ENCODE measurements at places on chromosomes 4 and X.

- no peak for DNase-seq
These were observed 91.2 kb downstream of the RAP1GDS1 start for GRCh38 chr4:98352396-98352795.

DNA sequence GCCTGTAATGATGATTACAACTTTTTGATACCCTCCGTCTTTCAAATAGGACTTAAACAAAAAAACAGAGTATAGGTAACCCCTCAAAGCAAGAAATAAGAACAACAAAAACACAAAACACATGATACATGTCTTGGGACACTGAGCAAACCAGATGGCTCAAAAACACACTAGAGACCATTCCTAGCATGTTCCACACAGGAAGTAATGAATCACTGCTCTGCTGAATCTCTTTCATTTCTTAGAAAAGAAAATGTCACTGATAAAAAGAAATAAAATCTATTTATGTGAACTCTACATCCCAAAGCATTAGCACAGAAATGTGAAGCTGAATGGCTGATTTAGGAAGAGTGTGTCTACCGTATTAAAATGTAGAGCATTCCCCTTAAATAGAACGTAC, 134.5 kb upstream of the IL15 start:
- no peak for DNase-seq

GRCh38 chrX:53644751-53645150, 41.8 kb downstream of the HUWE1 start:
- DNase-seq, result no peak

DNA sequence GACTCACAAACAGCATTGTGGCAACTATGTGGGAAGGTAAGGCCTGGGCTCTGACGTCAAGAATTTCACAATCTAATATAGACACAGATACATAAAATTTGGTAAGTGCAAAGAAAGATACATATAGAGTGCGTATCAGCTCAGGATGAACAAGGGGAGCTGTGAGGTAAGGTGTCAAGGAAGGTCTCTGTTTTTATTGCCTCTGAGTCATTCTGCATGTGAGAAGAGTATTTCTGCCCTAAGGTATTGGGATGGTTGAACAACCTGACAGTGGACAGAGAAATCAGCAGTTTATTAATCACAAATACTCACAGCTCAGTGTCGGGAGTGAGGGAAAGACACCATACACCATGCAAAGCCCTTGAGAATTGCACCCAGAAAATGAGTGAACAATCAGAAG, 89.8 kb downstream of the COMMD8 start:
- no peak for DNase-seq

GRCh38 chr4:2363056-2363721, 55.3 kb downstream of the ZFYVE28 start:
- no peak for DNase-seq

DNA sequence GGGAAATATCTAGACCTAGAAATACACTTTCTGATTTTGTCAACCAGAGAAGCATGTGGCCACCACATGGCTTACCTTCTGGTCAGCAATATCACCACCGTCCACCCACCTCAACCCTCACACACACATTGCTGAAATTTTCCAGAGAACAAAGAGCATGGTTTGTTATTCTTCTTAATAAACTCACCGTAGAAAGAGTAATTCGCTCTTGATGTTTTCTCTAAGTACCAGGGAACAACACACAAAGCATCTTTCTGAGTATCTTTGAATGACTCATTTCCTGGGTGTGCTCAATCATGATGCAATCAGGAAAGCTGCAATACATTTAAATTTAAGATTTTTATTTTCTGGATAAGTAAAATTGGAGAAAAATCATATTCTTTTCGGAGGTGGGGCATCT, 24.7 kb upstream of the LRAT start:
- no peak for DNase-seq

- DNase-seq, result no peak
These were observed 209.9 kb upstream of the DIAPH2 start for GRCh38 chrX:96474741-96475125.

GRCh38 chr4:146053891-146054290, 115.3 kb upstream of the ZNF827 start:
- DNase-seq, result no peak

GRCh38 chr4:154506253-154506652, 14.7 kb upstream of the DCHS2 start:
- no peak for DNase-seq

- DNase-seq, result no peak
These were observed 91.3 kb downstream of the FBXL5 start for GRCh38 chr4:15563871-15564270.

GRCh38 chr4:69832326-69833030, 27.5 kb downstream of the SULT1E1 start:
- no peak for DNase-seq

DNA sequence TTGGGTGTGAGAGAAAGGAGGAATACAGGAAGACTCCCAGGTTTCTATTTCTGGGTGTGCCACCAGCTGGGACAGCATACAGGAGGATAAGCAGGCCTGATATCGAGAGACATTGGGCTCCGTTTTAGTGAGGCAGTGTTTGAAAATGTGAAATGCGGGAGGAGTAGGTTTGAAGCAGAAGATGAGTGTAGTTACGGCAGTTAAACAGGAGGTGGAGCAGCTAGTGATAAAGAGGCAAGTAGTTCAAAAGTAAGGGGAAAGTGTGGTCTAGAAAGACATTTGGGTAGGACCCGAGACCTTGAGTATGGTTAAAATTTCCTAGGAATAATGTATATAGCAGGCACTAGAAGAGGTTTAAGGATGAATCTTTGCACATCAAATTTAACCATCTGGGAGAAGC, 42.4 kb downstream of the DCUN1D4 start:
- no peak for DNase-seq

- no peak for DNase-seq
These were observed 104.5 kb downstream of the UBE2NL start for GRCh38 chrX:143988356-143988755.

- DNase-seq, result no peak
These were observed 559 bp upstream of the FAM47E start for GRCh38 chr4:76250962-76251361.

DNA sequence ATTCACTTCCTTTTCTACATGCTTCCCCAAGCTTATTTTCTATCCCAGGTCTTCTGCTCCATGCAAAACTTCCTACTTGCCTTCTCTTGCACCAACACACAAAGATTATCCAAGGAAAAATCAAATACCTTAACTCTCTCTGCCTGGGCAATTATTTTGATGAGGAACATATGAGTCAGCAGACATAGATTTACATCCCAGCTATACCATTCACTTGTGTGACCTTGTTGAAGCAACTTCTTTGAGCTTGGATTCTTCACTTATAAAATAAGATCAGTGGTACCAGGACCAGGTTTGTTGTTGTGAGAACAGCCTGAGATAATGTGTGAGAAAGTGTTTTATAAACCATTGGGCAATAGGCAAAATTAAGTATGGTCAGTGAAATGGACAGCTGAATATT, 39.1 kb upstream of the TMEM192 start:
- no peak for DNase-seq

- DNase-seq, result no peak
These were observed 3.6 kb downstream of the SH3BGRL start for GRCh38 chrX:81205551-81205950.

Data from stimulated activated naive CD8-positive, alpha-beta T cell treated with anti-CD3 and anti-CD28 coated beads, Interleukin-15, amount 100 ng/mL, for 72 hours (primary cell).